CD4-positive, alpha-beta T cell treated with Interleukin-10 for 1 hour (primary cell): ENCODE measurements at places on chromosomes 3 and 15.
A peak's percentile ranks its signal among the peaks of the same experiment; 100 is the strongest.

GRCh38 chr3:104279617-104280016 lies 1087.1 kb upstream of the ALCAM start:
- peak; percentile 24 for DNase-seq

- DNase-seq: no peak
These were observed 57.2 kb downstream of the SLC15A2 start for GRCh38 chr3:121951291-121951919.

DNA sequence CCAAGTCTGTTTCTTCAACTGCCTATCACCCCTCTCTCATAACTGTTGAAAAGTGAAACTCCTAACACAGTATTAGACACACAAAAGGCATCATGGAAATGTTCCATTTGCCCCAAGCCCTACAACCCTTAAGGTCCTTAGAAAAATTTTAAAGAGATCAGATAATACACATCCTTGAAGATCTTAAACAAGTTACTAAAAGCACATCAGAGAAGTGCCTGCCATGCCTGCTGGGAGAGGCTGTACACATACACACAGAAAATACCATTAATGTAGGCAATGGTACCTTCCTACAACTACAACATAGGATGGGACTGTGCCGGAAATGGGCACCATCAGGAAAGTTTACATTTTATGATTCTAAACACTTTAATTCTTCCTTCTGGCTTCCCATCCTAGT lies 3.3 kb downstream of the ADAM10 start:
- DNase-seq: no peak

- DNase-seq: no peak
These were observed 106.7 kb downstream of the ZNF621 start for GRCh38 chr3:40631341-40631995.

GRCh38 chr3:21551019-21551418 lies 200.0 kb downstream of the ZNF385D start:
- no peak for DNase-seq

- no peak for DNase-seq
These were observed 22.5 kb upstream of the PPIB start for GRCh38 chr15:64185146-64185911.

DNA sequence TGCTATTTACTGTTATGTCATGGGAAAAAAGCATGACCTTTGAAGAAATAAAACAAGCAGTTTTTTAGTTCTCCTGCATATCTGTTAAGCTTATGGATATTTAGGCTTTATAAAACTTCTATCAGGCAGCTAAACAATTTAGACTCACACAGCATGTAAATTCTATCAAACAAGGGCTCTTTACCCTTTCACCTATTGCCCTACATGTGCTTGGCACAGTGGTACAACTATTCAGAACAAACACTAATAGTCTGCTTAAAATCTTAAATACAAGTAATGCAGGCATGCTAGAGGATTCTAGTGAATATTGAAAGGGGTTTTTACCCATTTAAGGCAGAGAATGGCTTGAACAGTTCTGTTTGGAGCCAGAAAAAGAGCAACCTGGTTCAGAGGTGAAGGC lies 23.4 kb upstream of the NANOGP8 start:
- no peak for DNase-seq

GRCh38 chr3:33385423-33385822 lies 54.8 kb downstream of the UBP1 start:
- peak; percentile 18 for DNase-seq

DNA sequence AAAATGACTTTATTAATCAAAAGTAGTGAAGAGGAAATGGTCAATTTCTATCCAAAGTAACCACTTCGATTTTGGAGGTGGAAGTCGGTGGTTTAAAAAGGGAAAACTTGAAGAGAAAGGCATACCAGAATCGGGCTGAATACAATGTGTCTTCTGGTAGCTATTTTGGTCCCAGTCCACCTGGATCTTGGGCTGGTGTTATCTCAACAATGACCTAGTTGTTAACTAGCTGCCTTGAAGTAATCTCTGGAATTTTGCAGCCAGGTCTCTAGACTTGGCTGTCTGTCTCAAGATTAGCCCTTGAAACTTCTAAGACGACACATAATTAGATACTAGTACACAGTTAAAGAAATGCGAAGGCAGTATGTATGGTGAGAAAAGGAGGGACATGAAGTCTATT lies 409.8 kb downstream of the GRM7 start:
- DNase-seq: no peak

DNA sequence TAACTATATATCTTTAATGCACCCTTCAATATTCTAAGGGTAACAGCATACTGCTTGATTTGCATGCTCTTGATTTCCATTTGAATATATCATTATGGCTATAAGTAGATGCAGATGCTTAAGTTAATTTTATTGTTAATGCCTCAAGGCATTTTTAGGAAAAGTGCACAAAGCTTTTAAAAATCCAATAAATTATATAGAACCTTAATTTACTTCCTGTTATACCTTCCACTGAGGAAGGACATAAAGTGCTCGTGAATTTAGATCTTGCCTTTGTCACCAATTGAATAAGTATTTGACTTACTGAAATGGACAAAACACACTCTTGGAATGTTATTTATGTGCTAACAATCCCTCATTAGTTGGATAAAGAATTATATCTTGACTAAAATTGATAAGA lies 276.7 kb upstream of the CCDC54 start:
- no peak for DNase-seq

DNA sequence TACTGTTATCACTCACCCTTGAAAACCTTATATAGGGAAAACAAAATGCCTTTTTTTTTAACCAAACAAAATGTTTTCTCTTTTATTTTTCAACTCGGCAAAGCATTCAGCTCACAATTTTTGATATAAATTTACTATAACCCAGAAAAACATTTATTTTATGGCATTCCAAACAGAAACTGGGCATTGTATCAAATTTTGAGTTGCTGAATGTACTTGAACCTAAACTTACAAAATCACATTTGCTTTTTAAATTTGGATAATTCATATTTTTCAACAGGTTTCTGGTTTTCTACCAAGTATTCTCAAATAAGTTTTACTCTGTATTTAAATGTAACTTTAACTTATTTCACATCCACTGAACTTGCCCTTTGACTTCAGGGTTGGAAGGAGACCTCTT lies 405.6 kb downstream of the GRM7 start:
- no peak for DNase-seq

GRCh38 chr3:101216710-101217465 lies 103.5 kb downstream of the IMPG2 start:
- no peak for DNase-seq

- DNase-seq: peak; percentile 72
These were observed 74.2 kb upstream of the PROK2 start for GRCh38 chr3:71859123-71859519.

GRCh38 chr3:177610686-177611633 lies 413.7 kb upstream of the TBL1XR1 start:
- no peak for DNase-seq

DNA sequence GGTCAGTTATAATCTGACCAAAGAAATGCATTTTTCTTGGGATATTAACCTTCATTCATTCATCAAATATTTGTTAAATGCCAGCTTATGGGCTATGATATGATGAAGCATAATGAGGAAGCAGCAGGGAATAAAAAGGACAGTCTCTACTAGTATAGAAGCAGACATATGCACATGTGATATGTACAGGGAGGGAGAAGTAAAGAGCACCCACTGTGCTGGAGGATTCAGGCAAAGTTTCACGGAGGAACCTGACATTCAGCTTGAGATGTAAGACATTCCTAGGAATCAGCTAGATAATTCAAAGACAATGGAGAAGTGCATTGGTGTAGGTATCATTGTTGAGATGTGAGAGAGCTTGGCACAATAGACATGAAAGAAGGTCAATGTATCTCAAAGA lies 450.7 kb downstream of the LPP start:
- no peak for DNase-seq

DNA sequence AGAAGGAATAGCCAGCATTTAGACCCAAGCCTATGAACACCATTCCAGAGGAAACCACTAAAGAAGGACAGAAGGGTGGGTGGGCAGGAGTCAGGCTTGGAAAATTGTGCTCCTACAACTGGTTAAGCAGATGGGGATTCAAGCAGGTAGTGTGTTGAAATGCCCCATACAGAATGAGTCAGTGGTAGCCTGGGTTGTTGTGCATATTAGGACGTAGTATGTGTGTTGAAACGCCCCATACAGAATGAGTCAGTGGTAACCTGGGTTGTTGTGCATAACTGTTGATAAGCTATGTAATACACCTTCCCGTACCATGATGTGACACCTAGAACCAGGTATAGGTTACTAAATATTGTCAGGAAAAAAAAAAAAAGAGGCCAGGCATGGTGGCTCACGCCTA lies 34.0 kb downstream of the MINDY4B start:
- no peak for DNase-seq

- DNase-seq: no peak
These were observed 19.7 kb downstream of the RCN2 start for GRCh38 chr15:76951220-76951619.

- no peak for DNase-seq
These were observed 17.0 kb downstream of the SPG11 start for GRCh38 chr15:44646460-44646859.

DNA sequence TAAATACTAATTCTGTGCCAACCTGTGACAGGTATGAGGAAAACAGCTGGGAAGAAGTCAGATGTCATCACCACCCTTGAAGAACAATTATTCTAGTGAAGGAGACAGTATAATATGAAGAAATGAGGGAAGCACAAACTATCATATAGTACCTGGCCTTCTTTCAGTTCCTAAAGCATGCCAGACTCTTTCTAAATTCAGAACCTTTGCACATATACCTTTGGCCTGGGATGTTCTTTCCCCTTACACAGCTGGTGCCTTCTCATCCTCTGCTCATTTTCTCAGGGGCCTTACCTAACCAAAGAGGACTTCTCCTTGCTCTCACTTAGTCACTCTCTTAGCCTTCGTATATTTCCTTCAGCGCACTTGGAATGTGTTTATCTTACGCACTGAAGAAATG lies 19.0 kb downstream of the ATOSA start:
- no peak for DNase-seq

GRCh38 chr3:48514431-48515227 lies 10.7 kb upstream of the SHISA5 start:
- DNase-seq: peak; percentile 48

GRCh38 chr15:82966671-82967071 lies 14.2 kb upstream of the HOMER2 start:
- DNase-seq: no peak

DNA sequence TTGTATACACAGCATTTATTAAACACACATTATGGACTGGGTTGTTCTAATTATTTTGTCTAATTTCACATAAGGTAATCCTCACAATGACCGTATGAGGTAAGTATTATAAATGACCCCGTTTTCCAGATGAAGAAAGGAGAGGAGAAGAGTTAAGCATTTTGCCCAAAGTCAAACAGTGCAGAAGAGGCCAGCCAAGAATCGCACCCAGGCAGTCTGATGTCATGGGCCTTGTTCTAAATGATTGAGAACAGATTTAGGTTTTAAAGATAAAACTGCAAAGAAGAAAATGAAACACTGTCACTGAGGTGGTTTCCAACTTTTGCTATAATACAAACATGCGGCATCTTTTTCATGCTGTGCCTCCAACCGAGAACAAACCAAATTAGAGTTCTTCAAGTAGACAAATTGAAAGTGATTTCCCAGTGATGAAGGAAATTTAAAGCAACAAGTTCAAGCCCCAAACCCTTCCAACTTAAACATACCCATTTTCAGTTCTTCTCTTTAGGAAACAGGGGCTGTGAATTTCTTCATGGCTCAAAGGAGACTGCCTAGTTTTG lies 155.3 kb downstream of the THRB start:
- no peak for DNase-seq

DNA sequence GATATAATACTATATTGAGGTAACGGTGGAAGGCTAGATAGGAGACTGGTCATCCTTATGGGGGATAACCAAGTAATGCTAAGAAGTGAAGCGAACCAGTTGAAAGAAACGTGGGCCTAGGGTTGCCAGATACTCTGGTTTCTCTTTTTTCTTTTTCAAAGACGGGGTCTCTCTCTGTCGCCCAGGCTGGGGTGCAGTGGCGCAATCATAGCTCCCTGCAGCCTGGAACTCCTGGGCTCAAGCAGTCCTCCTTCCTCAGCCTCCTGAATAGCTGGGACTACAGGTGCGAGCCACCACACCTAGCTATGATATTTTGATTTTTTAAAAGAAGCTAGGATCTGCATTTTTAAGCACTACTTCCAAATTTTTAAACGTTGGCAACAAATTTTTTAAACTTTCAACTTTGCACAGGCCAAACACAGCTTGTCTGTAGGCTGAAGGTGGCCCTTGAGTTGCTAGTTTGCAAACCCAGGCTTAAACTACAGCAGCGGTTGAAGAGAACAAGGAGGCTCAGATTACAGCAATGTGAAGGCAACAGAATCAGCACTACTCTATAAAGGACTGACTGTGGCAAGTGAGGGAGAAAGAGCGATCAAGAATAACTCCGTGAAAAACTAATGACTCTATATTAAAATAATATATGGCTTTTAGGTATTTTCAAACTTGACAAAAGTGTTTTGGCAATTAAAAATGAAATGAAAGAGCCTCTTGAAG lies 1.2 kb upstream of the RUBCN start:
- no peak for DNase-seq
